ENCODE measurements at places on chromosomes 7 and 10. TPM values are rescaled to one million over a fixed set of nuclear protein-coding genes. Genes with fewer than 3 reads are reported as not detected.
A peak's percentile ranks its signal among the peaks of the same experiment; 100 is the strongest.

DNA sequence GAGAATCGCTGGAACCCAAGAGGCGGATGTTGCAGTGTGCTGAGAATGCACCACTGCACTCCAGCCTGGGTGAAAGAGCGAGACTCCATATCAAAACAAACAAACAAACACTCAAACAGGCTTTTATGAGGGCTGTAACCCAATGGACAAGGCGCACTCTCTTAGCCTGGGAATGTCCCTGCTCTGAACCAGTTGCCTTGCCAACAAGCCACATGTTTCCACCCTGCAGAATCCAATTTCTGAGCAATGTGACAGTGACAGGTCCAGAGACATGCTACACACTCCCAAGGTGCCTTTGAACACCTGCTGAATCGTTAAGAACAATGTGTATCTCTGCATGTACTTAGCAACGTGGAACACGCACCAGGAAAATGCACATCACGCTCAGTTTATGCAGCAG is 186.8 kb upstream of the AUTS2 start:
- no peak for DNase-seq

GRCh38 chr10:131982796-131983195 is 1.1 kb upstream of the BNIP3 start:
- DNase-seq = no peak

DNA sequence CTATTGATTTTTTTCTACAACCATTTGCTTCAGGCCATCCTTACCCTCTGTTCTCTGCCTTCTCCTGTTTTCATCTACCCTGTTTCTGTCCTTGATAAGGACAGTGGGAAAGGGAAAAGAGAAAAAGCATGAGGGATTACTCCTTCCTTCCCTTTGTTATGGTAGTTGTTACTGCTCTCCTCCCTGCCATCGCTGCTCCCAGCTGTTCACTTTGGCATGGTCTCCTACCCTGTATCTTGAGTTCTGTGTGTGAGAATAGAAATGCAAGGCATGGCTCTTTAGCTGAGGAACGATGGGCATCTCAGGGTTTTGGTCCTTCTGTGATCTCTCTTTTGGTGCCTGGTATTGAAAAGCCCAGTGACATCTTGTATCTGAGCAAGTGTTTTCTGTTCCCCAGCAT is 6.4 kb downstream of the CCSER2 start:
- no peak for DNase-seq

GRCh38 chr10:123848564-123849457 is 42.8 kb downstream of the CPXM2 start:
- DNase-seq = no peak

DNA sequence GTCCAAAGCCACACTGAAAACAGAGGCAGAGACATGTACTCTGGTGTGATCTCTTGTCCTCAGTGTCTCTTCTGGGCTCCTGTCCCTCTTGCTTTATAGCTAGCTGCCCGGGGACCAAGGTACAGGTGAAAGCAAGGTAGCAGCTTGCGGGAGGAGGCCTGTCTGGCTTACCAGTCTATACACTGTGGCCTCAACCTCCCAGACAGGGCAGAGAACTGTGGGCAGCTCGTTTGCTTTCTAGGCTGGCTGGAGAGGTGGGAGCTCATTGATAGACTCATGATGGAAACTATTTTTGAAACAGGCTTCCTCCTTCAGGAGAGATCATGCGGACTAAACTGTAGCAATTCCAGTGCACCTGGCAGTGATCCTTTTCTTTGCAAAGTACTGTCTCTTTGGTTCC is 4.6 kb downstream of the CYREN start:
- DNase-seq = no peak

ACTL6B gene
- polyA plus RNA-seq = not detected

CAPZA2 gene
- 219 TPM for polyA plus RNA-seq

DNA sequence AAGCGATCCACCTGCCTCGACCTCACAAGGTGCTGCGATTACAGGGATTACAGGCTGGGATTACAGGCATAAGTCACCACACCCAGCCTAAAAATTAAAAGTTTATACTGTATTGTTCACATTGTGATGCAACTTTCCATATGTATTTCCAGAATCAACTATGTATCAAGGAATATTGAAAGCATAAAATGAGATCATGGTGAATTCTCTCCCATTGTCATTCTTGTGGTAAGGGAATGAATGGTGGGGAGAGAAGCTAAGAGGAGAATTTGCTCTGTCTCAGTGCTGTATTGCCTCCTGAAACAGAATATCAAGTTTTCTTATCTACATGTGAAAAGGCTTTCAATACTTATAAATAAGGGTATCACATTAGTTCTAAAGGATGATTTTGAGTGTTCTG is 81.7 kb downstream of the CD36 start:
- no peak for DNase-seq

ITPRID1 gene
- polyA plus RNA-seq = not detected

DNA sequence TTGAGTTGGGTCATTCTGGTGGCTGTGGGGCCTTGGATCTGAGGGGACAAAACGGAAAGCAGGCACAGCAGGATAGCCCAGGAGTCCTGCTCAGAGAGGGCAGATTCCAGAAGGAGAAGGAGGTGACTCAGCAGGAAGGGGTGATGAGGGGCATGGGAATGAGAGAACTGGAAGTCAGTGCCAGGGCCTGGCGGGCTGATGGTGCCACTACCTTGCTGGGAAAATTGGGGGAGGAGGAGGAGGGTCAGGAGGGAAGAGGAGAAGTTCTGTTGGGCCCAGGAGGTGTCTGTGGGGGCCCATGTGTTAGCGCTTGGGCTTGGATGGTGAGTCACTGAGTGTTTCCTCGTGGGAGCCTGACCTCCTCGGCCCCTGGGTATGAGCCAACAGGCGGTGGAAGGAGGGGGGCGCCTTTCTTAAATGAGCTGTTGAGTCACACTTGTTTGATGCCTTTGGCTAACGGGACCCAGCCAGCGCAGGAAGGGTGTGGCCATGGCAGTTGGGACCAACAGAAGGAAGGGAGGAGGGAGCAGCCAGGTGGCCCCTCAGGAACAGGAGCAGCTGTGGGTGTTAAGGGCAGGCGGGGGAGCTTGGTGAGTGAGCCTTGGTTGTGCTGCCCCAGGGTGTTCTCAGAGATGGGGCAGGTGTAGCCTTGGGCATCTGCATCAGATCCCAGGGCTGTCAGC is 130.0 kb upstream of the BTBD16 start:
- no peak for DNase-seq

NFE2L3 gene
- 5.2 TPM for polyA plus RNA-seq

GBX1 gene
- not detected for polyA plus RNA-seq

GRCh38 chr7:54663186-54663585 is 95.8 kb downstream of the SEC61G start:
- no peak for DNase-seq

GRCh38 chr7:18513343-18513742 is 17.8 kb downstream of the HDAC9 start:
- DNase-seq = no peak

- DNase-seq = no peak
Measured at GRCh38 chr7:50564640-50565558, at the start of gene DDC. Gene DDC (minus strand): TSS chr7:50565405. CDS start chr7:50544085, 21,320 bp downstream.

GRCh38 chr7:29271319-29271658 is 76.7 kb downstream of the CHN2 start:
- DNase-seq = no peak

GRCh38 chr10:44763331-44763730 is 147.8 kb upstream of the TMEM72 start:
- DNase-seq = no peak

GRCh38 chr7:157693071-157693520 is 356.3 kb downstream of the DNAJB6 start:
- DNase-seq = no peak

DNA sequence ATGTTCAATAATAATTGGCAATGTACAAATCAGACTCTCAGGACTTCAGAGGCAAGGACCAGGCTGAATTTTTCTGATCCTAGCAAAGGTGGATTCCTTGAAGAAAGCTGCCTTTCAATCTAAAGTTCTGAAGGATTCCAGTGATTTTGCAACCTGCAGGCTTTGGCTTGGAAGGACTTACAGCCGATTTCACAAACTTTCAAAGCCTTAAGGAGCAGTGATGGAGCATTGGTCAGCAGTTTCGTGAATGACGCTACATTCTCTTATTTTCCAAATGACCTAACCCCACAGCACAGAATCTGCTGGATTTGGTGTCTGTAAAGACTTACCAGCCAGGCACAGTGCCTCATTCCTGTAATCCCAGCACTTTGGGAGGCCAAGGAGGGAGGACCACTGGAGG is 167.5 kb downstream of the ARHGAP12 start:
- DNase-seq = no peak

DNA sequence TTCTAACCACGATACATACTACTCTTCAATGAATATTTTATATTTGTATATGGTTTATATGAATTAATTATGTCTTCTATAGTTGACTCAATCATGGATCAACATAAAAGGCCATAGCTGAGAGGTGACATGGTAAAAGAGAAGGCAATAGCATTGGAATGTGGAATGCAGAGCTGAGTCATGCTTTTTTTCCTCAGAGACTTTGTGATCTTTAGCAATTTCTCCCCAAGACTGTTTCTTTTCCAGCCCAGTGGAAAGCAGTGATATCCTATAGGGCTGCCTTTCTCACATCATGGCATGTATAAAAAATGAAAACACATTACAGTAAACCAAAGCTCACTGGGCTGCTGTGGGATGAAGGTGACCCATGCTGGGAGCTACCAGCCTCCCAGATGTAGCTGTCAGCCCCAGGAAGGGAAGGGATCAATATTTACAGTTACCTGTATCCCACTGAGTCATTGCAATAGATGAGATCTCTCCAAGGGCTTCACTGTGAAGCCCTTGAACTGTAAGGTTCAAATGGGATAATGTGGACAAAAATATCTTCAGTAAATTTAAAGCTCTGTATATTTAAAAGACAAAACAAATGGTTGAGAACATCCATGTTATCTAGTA is 30.2 kb downstream of the SLC39A12 start:
- DNase-seq = no peak

MAT1A gene
- 1.1 TPM for polyA plus RNA-seq

DNA sequence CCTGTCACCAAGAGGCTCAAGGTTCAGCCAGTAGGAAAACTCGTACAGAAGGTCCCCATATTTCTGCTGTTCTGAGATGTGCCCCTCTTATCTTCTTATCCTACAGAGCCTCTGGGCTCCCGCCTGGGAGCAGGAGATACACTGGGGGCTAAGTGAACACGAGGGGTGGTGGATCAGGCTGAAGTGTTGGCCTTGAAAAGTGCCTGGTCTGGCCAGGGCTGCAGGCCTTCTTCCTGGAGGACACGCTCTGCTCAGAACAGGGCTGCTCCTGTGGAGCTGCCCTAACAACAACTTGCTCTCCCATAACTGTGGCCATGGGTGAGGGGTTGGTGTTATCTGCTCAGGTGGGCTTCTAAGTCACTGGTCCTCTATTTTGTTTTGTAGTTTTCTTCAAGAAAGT is 33.7 kb downstream of the C10orf120 start:
- no peak for DNase-seq

DNA sequence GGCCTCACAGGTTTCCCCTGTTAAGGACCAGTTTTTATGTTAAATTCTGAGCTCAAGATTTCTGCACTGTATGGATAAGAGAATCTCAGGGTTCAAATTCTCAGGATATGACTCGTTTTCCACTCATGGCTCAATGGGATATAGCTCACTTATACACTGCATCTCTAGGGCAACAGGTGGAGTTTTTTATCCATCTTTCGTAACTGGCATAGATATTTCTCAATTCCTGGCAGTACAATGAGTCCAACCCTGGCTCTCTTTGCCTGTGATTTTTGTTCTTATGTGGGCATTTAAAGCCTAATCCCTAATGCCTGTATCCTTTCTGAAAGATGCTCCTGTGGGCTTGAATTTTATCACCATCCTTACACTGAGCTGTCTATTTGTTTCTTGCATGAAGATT is 7.6 kb downstream of the CCDC172 start:
- no peak for DNase-seq

DNA sequence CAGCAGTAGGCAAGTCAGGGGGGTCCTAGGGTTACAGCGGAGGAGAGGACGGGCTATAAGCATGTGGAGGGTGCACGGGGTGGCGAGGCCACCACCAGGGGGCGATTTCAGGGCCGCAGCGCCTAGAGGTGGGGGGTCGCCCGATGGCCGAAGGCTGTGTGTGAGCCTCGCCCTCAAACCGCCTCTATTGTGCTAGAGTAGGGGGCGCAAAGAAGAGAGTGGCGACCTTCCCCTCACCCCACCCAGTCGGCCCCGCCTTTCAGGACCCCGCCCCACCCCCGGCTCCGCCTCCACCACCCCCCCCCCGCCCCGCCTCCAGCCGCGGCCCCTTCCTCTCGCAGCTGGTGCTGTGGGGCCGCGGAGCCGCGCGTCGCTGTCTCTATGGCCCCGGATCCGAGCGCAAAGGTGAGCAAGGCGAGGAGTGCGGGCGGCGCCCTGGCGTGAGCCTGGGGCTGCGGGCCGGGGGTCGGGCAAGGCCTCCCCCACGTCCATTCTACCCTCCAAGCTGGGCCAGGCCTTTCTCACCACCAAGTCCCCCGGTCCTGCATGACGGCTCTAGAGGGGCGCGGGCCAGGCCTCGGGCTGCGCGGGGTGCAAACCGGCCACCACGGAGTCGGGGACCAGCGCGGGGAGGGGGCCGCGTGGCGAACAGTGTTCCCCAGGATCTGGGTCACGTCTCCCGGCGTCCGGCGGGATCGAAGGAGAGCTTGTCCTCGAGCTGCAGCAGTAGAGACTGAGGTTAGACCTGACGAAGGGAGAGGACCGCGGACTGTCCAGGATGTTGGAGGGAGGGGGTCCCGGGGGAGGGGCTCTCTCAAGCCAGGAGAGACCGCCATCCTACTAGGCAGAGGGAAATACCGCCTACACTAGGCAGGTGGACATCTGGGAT is at the start of gene SEMA4G:
Gene SEMA4G, plus strand, starts transcription at position 318 of the 889 bp plus-strand sequence. CDS start 3,409 bp downstream, outside the sequence.
- peak; percentile 33 for DNase-seq

- DNase-seq = no peak
Measured at GRCh38 chr7:120841608-120842007, 16.3 kb downstream of the TSPAN12 start.

- DNase-seq = no peak
Measured at GRCh38 chr10:20682782-20683181, 214.3 kb downstream of the NEBL start.

NPY4R gene
- polyA plus RNA-seq = not detected

GRCh38 chr10:60948851-60949250 is 4.9 kb upstream of the RHOBTB1 start:
- no peak for DNase-seq

GPR85 gene
- polyA plus RNA-seq = 1.9 TPM

DNA sequence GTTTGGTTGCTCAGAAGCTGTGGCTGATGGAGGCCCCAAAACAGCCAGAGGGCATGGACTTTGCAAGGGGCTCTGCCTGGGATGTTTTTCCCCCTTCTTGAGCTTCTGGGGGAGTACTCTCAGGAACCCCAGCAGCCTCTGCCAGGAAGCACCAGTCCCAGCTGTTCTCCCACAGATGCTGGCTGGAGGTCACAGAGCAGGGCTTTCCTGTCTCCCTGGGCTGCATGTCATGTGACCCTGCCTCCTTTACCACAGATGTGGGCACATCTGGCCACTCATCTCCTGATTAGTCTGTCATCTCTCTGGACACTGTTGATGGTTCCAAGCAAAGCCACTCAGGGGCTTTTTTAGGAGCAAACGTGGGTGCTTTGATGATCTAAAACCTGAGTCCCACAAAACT is 136.7 kb downstream of the NEURL1 start:
- no peak for DNase-seq

GRCh38 chr10:66457629-66458028 is 468.2 kb upstream of the LRRTM3 start:
- DNase-seq = no peak

LEP gene
- 0.04 TPM for polyA plus RNA-seq

FXYD4 gene
- 1.3 TPM for polyA plus RNA-seq

Measured in muscle of arm (tissue), 14 donors.